ENCODE measurements at places on chromosomes 5 and 9.

DNA sequence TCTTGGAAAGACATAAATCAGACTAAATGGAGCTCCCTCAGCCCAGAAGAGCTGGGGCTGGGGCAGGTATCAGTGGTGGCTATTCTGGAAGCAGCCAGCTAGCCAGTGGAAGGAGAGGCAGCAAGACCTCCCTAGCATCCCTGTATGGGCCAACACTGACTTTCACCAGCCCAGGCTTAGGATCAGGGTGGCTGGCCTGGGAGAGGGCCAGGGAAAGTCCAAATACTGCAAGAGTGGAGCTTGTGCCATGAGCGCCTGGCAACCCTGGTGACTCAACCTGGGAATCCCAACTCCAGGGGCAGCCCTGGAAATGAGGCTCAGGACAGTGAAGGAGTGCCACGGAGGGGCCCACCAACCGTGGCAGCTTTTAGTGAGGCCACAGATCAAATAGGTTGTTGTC is 7.6 kb upstream of the IRF1 start:
- no peaks in the 10 kb centered on the region for H3K36me3 ChIP-seq
- peak overlapping the region; percentile 18 for H3K27ac ChIP-seq
- peak; percentile 63 for DNase-seq

DNA sequence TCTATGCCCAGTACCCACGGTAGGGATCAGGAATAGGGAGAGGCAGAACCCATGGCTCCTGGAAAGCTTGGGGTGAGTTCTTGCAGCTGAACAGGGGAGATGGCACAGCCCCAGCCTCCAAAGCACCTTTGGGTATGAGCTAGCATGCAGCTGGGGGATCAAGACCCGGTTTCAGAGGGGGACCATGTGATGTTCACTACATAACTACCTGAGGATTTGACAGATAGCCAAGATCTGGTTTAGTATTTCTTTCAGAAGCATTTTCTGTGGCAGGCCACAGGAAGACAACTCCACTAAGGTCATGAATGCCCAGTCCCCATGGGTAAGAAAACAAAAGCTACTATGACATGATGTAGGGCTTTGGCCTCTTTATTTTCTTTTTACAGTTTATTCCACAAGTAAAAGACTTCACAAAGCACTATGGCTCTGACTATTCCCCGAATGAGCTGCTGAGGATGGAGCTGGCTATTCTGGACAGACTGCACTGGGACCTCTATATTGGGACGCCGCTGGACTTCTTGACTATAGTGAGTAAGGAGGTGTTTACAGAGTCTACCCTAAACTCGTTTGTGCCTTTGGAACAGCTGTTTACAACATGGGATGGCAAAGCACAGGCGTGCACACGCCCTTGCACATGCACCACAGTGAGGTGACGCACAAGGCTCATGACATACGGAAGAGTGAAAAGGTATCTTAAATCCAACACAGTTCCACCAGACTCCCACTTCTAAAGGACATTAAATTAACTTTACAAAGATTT is 3.4 kb downstream of the CCNI2 start:
- DNase-seq, result no peak
- no peak overlapping the region for H3K4me3 ChIP-seq
- no peak overlapping the region for H3K27ac ChIP-seq
- H3K36me3 ChIP-seq, result peaks cover 15% of the 10 kb centered on the region

- no peak overlapping the region for H3K4me3 ChIP-seq
- H3K36me3 ChIP-seq, result no peaks in the 10 kb centered on the region
- DNase-seq, result no peak
- H3K4me1 ChIP-seq, result peaks cover 9% of the 10 kb centered on the region
- H3K27me3 ChIP-seq, result no peaks in the 10 kb centered on the region
Observed at GRCh38 chr9:72542917-72543316, 21.5 kb downstream of the TMC1 start.

GRCh38 chr5:135491038-135491551 is 38.9 kb upstream of the TIFAB start:
- peaks cover 9% of the 10 kb centered on the region for H3K4me1 ChIP-seq
- H3K27ac ChIP-seq, result no peak overlapping the region
- H3K36me3 ChIP-seq, result no peaks in the 10 kb centered on the region
- no peak overlapping the region for H3K4me3 ChIP-seq
- peaks cover 64% of the 10 kb centered on the region for H3K27me3 ChIP-seq

All from trophoblast cell (in vitro differentiated cells and primary cell).